ENCODE measurements at places on chromosomes 1 and 21.

GRCh38 chr1:181079382-181079781 lies 9.1 kb upstream of the IER5 start:
- no peak for DNase-seq

- DNase-seq = no peak
Measured at GRCh38 chr1:171600862-171601261, 21.2 kb upstream of the MYOCOS start.

DNA sequence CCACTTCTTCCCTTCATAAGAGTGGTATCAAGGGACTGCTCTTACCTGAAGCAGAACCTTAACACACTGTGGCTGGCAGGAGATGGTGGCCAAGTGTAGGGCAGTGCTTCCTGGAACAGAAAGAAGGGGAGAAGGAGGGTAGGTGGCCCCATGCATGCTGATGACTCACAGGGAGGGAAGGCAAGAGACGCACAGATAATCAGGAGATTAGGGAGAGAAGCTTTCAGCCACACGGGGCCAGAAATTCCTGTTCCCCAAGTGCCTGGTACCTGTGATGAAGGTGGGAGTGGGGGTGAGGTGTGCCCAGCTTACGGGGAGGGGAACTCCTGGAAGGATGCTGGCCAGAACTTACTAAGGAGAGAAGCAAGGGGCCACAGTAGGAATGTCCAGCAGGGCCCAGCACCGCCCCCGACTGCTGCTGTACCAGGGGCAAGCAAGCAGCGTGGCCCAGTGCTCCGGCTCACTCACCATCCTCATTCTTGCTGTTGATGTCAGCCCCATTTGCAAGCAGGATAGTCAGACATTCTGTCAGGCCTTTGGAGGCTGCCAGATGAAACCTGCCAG lies 7.7 kb downstream of the ANKRD35 start:
- DNase-seq = no peak

DNA sequence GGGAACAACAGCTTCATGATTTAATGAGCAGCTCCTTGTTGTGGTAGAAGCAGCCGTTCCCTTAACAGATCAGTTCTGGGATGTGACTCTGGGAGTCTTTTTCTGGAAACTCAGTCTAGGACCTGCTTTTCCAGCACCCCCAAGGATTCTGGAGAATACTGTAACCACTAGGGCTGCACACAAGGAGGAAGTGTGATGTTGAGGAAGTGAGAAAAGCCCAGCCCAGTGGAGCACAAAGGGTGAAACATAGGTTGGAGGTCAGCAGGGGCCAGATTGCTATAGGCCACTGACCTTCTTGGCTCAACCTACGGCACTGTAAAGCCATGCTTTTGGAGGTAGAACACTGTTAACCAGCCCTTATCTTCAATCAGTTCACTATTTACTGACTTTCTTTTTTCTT lies 10.1 kb upstream of the PLA2G5 start:
- DNase-seq = no peak

DNA sequence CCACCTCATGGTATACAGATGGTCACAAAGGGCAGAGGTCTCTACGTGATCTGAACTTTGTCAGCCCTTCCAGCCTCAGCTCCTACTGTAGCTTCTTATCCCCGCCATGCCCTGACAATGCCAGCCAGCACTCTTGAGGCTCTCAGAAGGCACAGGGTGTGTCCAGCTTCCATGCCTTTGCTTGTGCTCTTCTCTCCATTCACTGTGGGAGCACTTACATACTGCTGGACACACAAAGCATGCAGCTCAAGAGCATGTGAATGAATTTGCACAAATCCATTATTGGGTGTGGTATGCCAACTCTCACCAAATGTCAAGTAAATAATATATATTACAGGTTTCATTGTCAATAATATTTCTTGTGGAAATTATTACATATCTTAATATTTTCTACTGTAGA lies 36.4 kb upstream of the MAP10 start:
- DNase-seq = no peak

GRCh38 chr1:203161175-203161574 lies 14.5 kb downstream of the MYBPH start:
- no peak for DNase-seq

GRCh38 chr1:93661829-93662474 lies 19.7 kb downstream of the BCAR3 start:
- DNase-seq = no peak

DNA sequence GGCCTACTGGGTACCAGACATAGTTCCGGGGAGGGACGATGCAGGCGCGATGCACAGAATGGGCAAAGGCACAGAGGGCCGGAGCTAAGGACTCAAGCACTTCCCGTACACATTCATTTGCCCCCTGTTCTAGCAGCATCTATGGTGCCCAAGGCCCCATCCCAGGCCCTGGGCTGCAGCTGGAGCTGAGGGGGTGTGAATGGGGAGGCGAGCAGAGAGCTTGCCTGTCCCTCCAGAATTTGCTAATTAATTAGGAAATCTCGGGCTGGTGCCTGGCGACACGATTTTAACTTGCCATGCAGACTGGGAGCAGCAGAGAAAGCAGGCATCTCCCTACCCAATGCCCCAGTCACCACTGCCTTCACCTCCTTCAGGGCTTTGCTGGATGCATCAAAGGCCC lies 35.9 kb downstream of the EPHA2 start:
- no peak for DNase-seq
